Activated CD4-positive, CD25-positive, alpha-beta regulatory T cell treated with anti-CD3 and anti-CD28 coated beads, Interleukin-2, amount 50 U/mL, for 24 hours (primary cell): ENCODE measurements at places on chromosomes 11 and 22.

DNA sequence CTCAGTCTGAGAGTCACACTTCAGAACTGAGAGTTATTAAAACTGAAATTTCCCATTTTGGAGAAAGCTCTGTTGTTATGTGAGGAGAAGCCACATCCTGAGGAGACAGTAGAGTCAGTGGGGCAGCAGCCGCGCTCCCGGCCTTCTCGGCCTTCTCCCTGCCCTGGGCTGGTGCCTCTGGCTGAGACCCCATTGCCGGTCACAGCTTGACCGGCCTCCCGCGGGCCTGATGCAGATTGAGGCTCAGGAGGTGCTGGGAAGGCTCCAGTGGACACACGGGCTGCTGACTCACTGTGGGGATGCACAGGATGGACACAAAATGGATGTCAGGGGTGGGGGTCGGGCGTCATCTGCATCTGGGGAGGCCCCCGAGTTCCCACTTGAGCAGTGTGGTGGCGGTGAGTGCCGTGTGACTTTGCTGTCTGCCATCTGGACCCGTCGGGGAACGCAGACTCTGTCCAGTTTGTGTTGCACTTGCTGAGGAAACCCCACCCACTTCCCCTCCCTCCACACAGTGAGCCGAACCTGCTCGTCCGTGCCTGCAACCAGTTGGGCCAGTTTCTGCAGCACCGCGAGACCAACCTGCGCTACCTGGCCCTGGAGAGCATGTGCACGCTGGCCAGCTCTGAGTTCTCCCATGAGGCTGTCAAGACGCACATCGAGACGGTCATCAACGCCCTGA, 50.1 kb downstream of the MUC6 start:
- ATAC-seq, result no peak

DNA sequence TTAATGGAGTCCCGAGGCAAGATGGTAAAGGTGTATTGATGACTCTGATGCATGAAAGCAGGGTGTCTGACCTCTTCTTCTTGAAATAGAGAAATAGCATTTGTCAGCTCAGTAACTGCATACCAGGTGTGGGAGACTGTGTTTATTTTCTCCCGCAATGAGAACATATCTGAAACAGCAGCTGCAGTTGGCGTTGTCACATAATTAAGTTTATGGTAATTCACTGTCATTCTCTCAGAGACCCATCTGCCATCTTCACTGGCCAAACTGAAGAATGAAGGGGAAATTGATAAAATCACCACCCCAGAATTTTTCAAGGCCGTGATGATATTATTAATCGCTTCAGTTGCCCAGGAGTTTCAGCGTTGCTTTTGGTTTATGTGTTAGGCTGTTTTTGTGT, 20.1 kb upstream of the MCHR1 start:
- ATAC-seq, result no peak

GRCh38 chr11:130580372-130580771, 131.9 kb downstream of the ADAMTS15 start:
- ATAC-seq, result no peak

DNA sequence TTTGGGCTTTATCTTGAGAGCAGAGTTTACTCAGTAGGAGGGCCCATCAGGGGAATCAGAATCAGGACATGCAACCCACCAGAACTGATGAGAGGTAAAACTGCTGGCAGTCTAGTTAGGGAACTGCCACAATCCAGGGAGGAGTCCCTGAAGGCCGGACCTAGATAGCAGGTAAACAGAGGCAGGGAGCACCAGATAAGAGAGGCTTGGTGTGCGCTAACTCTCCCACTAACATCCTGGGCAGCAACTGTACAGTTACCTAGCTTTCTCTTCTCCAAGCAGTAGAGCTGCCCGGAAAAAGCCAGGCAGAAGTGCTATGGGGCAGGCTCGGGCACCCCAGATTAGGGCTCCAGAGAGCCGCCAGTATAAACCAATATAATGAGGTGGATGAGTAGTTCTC, 865 bp upstream of the AMOTL1 start:
- no peak for ATAC-seq

- ATAC-seq, result peak; percentile 65
These were observed 27.1 kb downstream of the TSKU start for GRCh38 chr11:76810151-76810853.

GRCh38 chr11:45045683-45046471, 95.2 kb upstream of the TP53I11 start:
- ATAC-seq, result no peak

DNA sequence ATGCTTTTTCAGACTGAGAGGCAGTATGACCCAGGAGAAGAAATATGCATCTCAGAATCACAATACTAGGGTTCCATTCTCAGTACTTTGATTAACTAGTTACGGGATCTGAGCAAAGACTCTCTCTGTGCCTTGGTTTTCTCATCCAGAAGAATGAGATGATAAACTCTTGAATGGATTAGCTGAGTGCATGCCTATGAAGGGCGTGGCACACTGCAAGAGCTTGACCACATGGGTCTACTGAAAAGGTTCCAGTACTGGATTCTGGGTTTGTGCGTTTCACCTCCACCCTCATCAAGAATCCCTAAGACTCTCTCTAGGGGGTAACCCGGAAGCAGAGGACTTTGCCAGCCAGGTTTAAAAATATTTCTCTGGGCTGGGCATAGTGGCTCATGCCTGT, 25.6 kb downstream of the PGA5 start:
- no peak for ATAC-seq
